Astrocyte (in vitro differentiated cells and primary cell): ENCODE measurements at places on chromosomes 5 and 9.

- H3K27ac ChIP-seq: no peak overlapping the region
- H3K4me3 ChIP-seq: no peak overlapping the region
- H3K27me3 ChIP-seq: no peaks in the 10 kb centered on the region
- DNase-seq: peak; percentile 47
Observed at GRCh38 chr5:118548761-118549720, 439.3 kb downstream of the DTWD2 start.

GRCh38 chr9:13360188-13360587, 80.7 kb upstream of the MPDZ start:
- no peaks in the 10 kb centered on the region for H3K36me3 ChIP-seq
- H3K27ac ChIP-seq: no peak overlapping the region
- no peaks in the 10 kb centered on the region for H3K27me3 ChIP-seq
- no peak overlapping the region for H3K4me3 ChIP-seq

DNA sequence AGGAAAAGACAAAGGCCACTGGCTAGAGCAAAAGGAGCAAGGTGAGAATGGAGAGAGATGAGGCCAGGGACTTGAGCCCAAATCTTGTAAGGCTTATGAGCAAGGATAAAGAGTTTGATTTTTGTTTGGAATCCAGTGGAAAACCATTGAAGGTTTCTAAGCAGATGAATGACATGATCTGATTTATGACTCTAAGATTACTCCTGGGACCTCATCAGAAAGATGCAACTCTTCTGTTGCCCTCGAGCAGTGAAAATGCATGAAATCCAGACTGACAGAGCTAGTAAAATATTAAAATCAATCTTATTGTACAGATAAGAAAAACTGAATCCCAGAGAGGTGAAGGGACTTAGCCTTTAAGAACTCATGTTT, 677 bp downstream of the MFAP3 start:
- DNase-seq: no peak
- peak overlapping the region; percentile 84 for H3K27ac ChIP-seq
- no peaks in the 10 kb centered on the region for H3K36me3 ChIP-seq
- H3K4me1 ChIP-seq: peaks cover 7% of the 10 kb centered on the region
- H3K27me3 ChIP-seq: no peaks in the 10 kb centered on the region

GRCh38 chr5:83048277-83048676, 28.9 kb downstream of the TMEM167A start:
- peaks cover 16% of the 10 kb centered on the region for H3K36me3 ChIP-seq
- no peaks in the 10 kb centered on the region for H3K27me3 ChIP-seq
- no peak overlapping the region for H3K4me3 ChIP-seq
